ENCODE measurements at places on chromosomes 12 and 14. TPM values are rescaled to one million over a fixed set of nuclear protein-coding genes. Genes with fewer than 3 reads are reported as not detected.

- no peak for DNase-seq
These were observed 276.6 kb downstream of the NRXN3 start for GRCh38 chr14:78446807-78447206.

- DNase-seq = peak; percentile 92
These were observed 44.0 kb upstream of the LRTM2 start for GRCh38 chr12:1776170-1776921.

GRCh38 chr12:14280921-14281320 is 84.6 kb upstream of the ATF7IP start:
- no peak for DNase-seq

GRCh38 chr12:112891093-112892024 is 15.4 kb upstream of the OAS1 start:
- DNase-seq = no peak

DNA sequence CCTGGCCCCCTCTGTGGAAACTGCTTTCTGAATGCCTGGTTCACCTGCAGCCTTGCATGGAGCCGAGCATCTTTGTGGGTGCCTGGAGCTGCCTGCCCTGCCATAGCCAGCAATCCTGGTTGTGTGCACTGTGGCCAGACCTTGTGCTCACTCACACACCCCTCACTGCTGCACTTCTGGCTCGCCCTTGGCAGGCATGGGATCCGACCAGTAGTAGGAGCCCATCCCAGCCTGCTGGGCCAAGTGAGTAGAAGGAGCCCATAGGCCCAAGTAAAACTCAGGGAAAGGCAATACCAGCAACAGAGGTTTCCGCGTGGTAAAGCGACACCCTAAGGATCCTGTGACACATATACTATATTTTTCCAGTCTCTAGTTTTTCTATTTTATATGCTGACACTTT is 270.0 kb upstream of the NAV3 start:
- no peak for DNase-seq

Gene RNF212B
- total RNA-seq = not detected

DNA sequence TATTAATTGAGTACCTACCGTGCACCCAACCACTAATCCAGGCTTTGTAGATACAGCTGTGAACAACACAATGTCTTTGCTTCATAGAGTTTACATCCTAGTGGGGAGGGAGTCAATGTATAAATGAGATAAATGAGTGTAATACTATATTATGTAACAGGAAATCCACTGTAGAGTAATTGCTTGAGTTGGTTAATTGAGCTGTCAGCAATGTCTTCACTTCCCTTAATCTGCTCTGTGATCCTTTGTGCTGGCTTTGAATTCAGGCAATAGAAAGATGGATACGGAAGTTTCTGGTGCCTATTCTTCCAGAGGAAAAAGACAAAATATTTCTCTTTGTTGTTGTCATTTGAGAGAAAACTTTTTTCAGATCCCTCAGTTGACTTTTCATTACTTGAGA is 104.0 kb upstream of the SLC16A7 start:
- DNase-seq = no peak

- DNase-seq = no peak
These were observed 8.9 kb upstream of the EEA1 start for GRCh38 chr12:92938018-92938417.

DNA sequence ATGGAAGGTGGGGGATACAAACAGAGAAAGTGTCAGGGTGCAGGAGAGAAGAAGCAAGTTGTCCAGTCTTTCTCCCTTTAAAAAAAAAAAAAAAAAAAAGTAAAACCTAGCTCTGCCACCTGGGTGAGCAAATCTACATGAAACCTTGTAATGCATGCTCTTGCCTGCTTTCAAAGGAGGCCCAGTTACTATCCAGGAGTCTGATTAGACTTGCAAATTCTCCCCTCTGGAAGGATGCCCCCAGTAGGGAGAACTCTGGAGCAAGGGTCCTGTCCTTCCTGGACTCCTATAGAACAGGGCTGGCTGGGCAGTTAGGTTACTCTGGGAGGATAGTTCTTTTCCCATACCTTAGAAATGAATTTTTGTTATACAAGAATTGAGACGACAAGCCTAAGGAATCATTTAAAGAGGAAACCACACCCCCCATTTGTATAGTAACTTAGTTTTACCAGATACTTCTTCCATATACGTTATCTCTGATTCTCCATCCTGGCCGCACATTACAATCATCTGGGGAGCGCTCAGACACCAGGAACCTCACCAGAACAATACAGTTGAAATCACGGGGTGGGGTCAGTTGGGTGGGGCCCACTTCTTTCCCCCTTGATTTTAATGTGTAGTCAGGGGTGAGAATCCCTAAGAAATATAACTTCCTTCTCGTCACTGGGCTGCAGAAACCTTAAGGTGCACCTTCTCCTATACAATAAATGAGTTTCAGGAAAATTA is 30.5 kb downstream of the RAB35 start:
- DNase-seq = no peak

Gene GDF3
- total RNA-seq = not detected

DNA sequence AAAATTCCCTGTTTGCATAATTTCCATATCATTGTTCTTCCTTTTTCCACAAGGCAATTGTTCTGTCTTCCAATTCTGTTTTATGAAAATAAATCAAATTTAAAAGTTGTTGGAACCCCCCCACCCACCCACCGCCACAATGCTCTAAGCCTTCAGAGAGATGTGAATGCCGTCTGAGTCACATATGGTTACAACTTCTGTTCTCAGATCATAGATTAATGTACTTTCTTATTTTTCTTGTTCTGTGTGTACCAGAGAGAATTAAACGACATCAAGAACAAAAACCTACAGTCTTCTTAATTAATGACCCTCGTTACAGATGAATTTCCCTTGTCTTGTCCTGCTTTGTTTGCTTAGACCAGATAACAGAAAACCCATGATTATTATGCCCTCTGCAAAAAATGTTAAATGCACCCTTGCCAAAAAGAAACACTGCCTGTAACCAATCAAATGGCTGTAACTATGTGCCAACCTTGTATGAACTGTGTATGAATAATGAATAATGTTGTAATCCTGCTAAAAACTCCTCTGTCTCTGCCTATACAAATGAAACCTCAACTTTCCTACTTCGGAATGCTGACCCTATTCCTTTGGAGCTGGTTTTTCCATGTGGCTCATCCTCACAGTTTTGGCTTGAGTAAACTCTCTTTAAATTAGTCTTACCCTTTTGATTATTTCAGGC is 14.0 kb downstream of the OR6S1 start:
- DNase-seq = no peak

Gene SPIC
- total RNA-seq = not detected

Gene HOXC6
- 0.84 TPM for total RNA-seq

Gene GPR84
- not detected for total RNA-seq

Gene GPR65
- under 0.01 TPM for total RNA-seq

GRCh38 chr12:93921521-93921920 is 226.9 kb upstream of the PLXNC1 start:
- DNase-seq = no peak

- DNase-seq = no peak
These were observed 39.0 kb upstream of the ITPR2 start for GRCh38 chr12:26871985-26872384.

Gene PLA2G1B
- not detected for total RNA-seq

DNA sequence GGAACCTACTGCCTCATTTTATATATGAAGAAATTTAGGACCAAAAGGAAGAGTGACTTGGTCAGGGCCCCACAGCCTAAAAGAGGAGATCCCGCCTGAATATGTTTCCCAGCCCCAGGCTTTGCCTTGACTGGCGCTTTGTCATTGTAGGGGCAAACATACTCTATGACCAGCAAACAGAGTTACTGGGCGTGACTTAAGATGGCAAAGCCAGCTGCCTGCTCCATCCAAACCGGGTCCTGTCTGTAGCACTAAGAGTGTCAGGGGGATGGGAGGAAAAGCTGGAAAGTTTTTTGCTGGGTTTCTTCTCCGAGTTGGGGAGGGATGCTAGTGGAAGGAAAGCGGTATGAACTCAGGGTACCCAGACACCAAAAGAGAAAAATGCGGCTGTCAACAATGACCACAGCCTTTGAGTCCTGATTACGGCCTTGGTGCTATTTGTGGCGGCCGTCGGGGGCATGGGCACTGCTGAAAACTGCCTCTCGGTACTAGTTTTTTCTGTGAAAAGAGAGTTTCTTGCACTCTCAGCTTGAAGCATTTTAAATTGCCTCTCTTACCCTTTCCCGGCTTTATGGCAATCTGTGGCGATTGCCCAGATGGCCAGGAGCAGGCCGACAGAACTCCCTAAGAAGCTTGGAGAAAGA is 82.7 kb downstream of the PRIMA1 start:
- no peak for DNase-seq

Data from RPMI7951 (cell line).